Fibroblast of skin of left biceps (primary cell): ENCODE measurements at places on chromosomes 12 and 14.

DNA sequence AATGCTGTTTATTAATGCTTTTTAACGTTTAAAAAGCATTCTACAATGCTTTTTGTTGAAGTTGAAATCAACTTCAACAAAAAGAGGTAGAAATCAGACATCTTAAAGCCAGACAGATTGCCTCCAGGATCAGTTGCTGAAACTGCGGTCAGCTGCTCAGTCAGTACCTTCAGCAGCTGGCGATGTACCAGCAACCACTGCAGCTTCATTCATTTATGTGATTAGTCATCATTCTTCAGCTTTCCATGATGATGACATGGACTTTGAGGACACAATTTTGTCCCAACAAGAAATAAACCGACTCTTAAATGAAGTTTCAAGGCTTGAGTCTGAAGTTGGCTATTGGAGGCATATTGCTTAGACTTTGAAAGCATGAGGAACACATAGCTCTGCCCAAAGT is 31.5 kb upstream of the NUAK1 start:
- peak; percentile 62 for DNase-seq

- DNase-seq, result no peak
Measured at GRCh38 chr12:4051596-4051995, 178.4 kb upstream of the PARP11 start.

DNA sequence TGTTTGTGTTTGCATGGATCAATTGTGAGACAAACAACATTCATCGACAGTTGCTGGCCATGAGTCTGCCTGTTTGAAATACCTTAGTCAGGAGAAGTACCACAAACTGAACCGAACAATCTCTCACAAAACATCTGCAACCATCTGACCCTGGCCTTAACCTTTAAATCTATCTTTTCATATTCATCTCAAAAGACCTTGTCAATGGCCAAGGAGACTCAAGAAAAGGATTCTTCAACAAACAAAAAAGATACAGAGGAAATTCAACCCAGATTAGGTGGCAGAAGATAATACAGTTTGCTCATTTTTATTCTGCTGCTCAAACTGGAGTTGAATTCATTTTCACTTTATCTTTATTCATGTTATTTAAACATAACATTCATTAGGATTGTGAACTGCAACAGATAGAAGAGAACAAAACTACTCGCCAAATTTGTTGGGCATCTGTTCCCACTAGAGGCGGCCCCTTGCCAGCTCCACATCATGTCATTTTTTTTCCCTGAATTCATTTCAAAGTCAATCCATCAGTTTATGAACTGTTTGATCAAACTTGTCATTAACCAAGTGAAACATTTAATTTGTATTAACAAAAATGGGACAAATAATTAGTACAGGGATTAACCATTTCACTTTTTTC is 152.3 kb upstream of the OTX2 start:
- no peak for DNase-seq

DNA sequence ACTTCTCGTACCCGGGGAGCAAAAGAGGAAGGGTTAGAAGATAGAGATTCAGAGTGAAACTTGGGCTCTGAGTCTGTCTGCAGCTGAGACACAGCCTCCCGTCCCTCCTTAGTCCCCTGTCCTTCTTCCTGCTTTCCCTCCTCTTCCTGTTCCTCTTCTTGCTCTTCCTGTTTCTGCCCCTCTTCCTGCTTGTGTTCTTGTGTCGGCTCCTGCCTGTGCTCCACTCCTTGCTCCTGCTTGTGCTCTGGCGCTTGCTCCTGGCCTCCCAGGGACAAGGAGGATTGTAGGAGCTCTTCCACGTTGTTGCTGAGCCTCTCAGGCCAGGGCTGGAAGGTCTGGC is 3.0 kb downstream of the ACRBP start:
- no peak for DNase-seq

DNA sequence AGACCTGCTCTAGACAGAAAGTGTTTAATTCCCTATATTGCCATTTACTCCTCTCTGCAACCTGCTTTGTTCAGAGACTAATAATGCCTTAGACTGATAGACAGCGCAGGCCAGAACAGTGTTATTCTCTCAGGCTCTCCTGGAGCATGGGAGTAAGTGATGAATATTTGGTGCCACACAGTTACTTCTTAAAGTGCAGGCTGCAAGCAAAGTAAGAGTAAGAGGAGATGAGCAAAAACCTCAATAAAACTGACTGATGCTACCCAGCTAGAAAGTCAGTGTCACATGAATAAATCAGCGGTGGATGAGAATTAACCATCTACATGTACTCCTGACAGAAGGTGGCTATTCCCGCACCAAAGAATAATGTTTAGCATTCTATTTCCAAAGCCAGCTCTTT is 9.9 kb downstream of the TRIM9 start:
- no peak for DNase-seq

DNA sequence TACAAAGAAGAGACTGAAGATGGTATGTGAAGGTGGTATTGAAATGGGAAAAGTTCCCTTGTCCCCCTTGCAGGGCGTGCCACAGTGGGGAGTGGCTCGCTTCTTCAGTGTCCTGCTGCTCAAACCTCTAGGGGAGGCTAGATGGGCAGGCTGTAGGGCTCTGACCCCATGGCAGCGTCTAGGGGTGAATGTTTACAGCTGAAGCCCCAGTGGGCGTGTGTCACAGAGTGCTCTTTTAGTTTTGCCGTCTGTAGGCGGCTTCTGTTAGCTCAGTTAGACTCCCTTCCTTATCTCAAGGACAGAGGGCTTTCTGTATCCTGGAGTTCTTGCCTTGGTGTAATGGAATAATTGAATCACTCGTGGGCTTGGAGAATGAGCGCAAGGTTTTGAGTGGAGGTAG is 266.2 kb downstream of the RAD51B start:
- DNase-seq, result no peak

DNA sequence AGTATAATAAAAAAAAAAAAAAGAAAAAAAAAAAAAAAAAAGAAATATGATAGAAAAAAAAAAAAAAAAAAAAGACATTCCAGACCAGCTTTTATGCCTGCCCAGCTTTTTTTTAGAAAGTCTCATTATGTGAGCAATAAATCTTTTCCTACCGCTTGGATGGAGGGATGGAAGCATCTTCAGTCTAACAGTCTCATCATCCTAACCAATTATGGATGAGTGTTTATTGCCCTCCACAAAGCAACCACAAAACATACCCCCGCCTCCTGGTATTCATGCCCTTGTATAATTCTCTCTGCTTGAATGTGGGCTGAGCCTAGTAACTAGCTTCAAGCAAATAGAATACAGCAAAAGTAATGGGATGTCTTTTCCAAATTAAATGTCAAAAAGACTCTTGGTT is 33.7 kb upstream of the ADAMTS20 start:
- DNase-seq, result no peak

DNA sequence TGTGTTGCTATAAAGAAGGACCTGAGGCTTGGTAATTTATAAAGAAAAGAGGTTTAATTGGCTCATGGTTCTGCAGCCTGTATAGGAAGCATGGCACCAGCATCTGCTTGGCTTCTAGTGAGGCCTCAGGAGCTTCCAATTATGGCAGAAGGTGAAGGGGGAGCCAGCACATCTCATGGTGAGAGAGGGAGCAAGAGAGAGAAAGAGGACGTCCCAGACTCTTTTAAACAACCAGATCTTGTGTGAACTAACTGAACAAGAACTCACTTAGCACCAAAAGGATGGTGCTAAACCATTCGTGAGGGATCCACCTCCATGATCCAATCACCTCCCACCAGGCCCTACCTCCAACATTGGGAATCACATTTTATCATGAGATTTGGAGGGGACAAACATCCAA is 6.1 kb upstream of the SNAPC1 start:
- DNase-seq, result no peak

GRCh38 chr12:126668961-126669360 is 1598.0 kb upstream of the TMEM132C start:
- DNase-seq, result peak; percentile 20

DNA sequence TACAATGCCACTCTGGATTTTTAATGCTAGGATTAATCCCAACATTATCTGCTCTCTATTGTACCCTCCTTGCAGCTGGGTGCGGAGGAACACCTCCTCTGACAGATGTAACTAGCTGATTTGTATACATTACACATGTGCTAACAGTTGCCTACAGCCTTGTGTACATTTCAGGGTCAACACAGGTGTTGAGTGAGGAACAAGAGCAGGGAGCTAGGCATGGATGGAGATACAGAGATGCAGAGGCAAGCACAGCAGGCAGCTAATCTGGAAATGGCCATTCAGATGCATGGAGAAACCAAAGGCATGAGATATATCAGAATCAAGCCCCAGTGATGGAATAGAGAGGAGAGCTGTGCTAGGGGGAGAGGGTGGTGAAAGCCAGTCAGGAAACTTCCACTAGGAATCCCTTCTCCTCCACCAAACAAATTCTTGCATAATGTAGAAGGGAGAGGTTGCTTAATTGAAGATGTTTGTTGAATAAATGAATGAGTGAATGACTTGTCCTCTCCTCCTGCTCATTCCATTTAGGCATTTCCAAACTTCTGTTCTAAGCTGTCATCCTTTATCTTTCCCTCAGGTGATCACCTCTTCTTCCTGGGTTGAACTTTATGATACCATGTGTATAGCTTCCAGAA is 313.2 kb downstream of the ATP23 start:
- no peak for DNase-seq

GRCh38 chr12:2588345-2588744 is 206.4 kb upstream of the FKBP4 start:
- no peak for DNase-seq

GRCh38 chr14:94011795-94012194 is 14.3 kb upstream of the OTUB2 start:
- no peak for DNase-seq

DNA sequence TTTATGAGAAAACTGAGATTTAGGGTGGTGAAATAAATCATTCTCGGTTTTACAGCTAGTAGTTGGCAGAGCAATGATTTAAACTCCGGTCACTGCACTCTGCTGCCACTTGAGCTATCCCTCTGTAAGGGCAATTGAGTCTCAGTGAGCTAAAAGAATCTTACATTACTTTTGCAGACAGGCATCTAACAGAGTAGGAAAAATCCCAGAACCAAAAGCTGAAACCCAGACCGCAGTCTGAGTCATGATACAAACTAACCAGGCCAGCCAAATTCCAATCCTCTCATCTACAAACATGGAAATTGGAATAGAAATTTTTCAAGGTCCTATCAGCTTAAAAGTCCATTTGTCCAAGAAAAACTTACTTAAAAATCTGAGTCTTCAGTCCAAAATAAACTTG is 73.7 kb downstream of the ANKS1B start:
- DNase-seq, result peak; percentile 45

DNA sequence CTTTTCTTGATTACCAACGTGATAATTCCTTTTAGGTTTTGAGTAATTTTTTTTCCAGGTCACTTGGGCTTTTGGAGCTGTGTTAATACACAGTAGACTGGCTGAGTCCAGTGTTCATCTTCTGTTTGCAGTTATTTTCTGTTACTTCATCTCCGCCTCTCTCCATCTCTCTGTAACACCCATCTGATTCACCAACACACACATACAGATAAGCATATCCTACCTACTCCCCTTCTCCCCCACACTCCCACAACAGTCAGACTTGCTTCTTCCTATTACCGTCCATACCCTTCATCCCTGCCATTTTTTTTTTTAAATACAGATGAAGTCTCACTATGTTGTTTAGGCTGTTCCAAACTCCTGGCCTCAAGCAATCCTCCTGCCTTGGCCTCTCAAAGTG is 72.7 kb upstream of the MANSC4 start:
- no peak for DNase-seq

GRCh38 chr12:15049461-15050153 is 76.8 kb downstream of the PDE6H start:
- no peak for DNase-seq

GRCh38 chr12:56164345-56164729 is 6.2 kb downstream of the MYL6 start:
- DNase-seq, result no peak

- no peak for DNase-seq
Measured at GRCh38 chr14:102872020-102872419, 50.4 kb upstream of the AMN start.

DNA sequence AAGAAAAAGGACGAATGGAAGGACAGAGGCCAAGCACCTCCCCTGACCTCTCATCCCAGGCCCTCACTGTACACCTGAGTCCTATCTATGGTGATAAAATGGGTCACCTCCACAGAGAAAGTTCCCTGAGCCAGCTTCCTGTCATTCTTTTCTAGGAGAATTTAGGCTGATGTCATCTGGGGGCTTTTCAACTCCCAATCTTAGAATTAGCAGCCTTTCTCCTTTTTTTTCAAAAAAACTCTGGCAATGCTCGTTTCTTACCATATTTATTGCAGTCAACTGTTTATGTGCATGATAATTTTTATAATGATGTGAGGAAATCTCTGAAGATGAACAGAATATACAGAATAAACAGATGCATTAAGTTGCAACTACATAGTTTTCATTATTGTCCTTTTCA is 177.6 kb downstream of the SNAPC1 start:
- DNase-seq, result no peak

DNA sequence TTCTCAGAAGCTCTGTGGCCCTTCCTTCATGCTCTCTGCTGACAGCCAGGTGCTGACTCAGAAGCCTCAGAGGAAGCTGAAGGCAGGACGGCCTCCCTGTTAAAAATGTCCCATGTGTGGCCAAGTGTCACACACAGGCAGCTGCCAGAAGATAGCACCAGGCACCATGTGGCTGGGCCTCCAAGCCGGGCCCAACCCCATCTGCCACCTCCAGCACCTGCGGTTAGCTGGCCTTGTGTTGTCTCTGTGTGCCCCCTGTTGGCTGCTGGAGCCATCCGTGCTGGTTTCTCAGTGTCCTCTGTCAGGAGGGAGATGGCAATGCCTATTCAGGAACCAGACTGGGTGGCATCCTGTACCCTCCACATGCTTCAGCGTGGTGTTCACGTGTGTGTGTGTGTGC is 63.2 kb downstream of the TSPAN11 start:
- DNase-seq, result no peak

DNA sequence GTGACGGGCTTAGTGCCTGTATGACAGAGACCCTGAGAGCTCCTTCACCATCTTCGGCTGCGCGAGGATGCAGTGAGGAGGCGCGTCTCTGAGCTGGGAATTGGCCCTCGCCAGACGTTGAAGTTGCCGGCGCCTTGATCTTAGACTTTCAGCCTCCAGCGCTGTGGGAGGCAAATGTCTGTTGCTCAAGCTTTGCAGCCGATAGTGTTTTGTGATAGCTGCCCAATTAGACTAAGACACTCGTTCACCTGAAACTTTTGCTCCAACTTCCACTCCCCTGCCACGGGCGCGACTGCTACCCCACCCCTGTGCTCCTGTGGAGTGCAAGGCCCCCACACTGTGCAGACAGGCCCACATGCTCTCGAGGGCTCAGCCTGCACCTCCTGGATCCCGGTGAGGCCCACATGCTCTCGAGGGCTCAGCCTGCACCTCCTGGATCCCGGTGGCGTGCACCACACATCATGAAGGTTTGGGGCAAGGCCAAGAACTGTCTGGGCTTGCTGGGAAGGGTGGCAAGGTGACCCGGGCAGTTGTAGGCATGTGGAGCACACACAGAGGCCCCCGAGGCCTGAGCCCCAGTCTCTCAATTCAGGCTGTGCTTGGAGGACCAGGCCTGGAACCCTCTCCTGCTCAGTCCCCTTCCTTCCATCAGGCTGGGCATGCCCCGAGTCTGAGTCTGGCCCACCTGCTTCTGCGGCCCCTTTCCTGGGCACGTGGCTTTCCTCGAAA is 324.6 kb downstream of the TMEM121 start:
- DNase-seq, result no peak

- peak; percentile 40 for DNase-seq
Measured at GRCh38 chr12:20044846-20045245, 323.5 kb upstream of the PDE3A start.

- no peak for DNase-seq
Measured at GRCh38 chr12:103930787-103931735, 851 bp downstream of the HSP90B1 start.
